ENCODE measurements at places on chromosomes 1 and 21.
A peak's percentile ranks its signal among the peaks of the same experiment; 100 is the strongest.

DNA sequence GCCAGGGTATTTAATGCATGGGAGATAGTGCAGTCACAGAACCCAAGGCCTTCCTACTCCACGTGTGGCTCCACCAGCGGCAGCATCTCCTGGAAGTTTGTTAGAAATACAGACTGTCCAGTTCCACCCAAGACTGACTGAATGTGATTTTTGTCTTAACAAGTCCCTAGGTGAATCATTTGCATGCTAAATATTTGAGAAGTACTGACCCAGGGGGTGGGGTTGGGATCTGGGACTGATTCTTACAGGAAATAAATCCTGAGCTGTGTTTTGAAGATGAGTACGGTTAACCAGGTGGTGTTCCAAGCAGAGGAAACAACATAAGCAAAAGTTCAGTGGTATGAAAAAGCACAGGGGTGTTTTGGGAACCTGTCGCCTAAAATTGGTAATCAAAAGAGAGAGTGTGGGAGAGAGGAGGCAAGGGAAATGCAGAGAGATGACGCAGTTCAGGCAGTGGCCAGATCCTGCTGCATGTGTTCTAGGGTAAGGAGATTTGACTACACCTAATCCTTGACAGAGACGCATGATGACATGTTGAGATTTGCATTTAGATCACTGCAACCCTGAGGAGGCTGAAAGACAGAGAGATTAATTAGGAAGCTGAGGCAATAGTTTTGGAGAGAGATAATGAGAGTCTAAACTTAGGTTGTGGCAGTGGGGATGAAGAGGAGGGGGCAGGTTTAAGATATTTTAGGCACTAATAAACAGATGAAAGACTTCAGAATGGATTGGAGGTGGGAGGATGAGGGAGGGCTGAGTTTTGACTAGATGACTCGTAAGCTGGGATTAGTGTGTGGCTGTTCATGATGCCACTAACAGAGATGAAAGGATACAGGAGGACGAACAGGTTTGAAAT, 3.7 kb upstream of the ZNF326 start:
- no peak for DNase-seq

DNA sequence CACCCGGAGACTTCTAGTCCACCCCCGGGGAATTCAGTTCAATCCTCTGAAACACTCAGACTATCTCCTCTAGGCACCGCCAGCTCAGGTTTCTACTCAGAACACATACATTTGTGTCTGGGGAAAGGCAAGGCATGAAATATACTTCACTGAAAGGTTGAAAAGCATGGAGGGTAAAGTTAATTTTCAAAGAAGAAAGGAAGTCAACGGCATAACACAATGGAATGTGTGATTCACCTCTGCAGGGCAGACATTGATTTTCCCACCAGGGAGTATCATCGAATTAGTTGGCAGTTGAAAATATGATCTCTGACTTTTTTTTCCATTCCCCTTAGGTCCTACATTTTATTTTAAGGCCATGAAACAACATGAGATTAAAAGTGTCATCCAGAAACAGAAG, 669.4 kb downstream of the SMYD3 start:
- DNase-seq: no peak

- peak; percentile 76 for DNase-seq
These were observed 55.7 kb downstream of the PLEKHA6 start for GRCh38 chr1:204304067-204304466.

GRCh38 chr1:245432228-245432875, 277.6 kb downstream of the KIF26B start:
- DNase-seq: no peak

DNA sequence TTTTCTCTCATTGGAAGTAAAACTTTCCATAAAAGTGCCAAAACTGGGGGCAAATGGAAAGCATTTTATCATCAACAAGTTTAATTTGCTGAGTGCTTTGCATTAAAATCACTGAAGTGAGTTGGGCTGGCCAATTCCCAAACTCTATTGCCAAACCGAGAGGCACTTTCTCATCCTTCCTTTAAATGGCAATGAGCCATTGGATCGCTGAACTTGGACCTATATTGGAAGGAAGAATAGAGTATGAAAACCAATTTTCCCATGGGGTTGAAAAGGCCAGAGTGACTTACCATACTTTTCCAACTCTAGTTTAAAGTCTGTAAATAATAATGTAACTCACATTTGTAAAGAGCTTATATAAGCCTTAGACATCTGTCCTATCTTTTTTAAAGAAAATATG, 189.1 kb upstream of the C1orf87 start:
- no peak for DNase-seq

DNA sequence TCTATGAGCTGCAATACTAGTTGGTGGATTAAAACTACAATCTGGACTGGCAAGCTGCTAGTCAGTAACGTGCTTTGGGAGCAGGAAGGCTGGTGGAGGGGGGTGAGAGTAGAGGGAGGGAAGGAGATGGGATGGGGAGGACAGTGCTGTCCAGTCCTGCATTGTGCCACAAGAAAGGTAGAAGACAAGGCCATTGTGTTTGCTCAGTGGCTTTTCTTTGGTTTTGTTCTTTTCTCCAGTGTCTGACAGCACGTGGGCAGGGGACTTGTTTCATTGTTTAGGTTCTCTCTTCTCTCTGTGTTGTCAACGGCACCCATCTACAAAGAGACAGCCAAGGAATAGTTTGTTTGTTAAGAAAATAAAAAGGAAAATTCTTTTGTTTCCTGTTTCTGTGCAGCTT, 362.8 kb upstream of the PLXNA2 start:
- DNase-seq: no peak

DNA sequence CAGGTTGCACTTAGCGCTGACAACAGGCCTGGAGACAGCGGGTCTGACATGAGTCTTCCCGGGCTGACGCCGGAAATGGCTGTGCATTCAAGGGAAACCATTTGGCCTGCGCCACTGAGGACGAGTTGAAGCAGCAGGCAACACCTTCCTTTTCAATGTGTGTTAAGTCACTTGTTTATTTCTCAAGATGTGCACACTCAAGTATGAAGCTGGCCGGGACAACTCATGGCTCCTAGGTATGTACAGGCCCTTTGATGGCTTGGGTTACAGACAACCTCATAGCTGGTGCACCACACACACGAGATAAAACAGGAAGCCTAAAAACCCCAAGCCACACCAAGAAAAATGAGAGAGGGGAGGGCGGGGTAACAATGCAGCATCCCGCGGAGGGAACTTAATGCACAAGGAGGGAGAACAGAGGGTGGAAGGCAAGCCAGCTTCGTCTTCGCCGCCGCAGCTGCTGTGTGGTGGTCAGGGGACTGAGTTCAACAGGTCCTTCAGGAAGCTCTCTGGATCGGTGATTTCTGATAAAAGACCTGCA, 118.0 kb upstream of the IFFO2 start:
- DNase-seq: no peak

DNA sequence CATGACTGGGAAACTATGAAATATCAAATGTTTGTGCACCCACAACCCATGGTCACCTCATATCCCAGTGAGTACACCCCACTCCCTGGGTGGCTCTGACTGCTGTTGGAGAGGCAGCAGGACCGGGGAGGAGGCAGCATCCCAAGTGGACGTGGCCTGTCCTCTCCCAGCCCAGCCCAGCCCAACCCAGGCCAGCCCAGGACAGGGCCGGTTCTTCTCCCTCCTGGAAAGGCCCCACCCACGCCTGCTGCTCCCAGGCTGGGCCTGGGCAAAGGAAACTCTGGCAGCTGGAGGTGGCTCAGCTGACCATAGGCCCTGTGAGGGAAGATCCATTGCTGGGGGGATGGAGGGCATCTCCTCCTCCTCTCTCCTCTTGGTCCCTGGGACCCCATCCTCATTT, 19.1 kb downstream of the MATN1 start:
- DNase-seq: no peak

DNA sequence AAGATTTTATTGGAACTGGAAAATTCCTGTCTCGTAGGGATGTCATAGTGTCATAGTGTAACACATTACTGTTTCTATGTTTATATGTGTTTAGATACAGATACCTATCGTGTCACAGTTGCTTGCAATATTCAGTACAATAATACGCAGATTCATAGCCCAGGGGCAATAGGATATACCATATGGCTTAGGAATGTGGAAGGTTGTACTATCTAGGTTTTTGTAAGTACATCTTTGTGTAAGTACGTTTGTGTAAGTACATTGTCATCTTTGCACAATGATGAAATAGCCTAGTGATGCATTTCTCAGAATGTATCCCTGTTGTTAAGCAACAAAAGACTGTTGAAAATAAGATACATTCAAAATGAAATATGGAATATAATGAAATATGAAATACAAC, 68.9 kb downstream of the CAMTA1 start:
- no peak for DNase-seq

- DNase-seq: no peak
These were observed 3.9 kb upstream of the PITHD1 start for GRCh38 chr1:23774174-23774880.

DNA sequence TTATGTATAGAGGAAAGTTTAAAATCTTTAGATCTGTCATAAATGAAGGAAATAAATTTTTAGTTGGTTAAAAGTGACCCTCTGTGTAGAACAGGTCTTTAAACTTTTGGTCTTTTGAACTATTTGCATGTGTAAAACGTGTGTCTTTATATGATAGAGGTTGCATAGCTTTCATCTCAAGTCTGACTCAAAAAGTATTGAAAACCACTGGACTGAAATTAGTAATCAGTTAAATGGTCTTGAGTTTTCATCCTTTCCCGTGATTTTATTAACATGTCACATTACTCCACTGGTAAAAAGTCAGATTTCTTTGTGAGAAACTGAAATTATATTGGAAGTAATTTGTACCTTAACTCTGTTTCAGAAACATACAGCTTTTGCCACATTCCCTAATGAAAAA, 1.8 kb downstream of the RNPC3 start:
- no peak for DNase-seq

DNA sequence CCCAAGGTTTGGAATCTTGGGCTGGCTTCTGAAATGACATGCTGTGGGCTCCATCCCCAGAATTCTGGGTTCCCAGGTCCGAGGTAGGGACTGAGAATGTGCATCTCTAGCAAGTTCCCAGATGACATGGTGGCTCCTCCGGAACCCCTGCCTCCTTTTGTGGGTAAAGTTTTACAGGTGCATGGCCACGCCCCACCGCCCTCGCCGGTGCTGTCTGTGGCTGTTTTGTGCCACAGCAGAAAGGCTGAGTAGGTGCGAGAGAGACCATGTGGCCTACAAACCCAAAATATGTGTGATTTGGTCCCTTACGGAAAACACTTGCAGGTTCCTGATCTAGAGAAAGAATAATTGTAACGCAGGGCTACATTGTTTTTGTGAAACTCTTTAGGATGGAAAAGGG, 30.9 kb downstream of the SKI start:
- no peak for DNase-seq

DNA sequence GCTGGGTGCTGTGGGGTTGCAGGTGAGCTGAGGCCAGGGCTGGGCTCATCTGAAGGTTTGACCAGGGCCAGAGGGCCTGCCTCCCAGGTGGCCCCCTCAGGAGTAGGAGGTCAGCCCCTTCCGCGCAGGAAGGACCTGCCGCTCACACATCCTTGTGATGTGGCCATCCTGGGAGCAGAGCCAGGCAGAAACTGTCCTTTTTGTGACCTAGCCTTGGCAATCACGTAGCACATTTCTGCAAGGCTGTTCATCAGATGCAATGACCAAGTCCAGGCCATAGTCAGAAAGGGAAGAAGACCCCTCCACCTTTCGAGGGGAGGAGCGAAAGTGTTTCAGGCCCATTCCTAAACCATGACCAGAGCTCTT, 55.5 kb upstream of the TRAPPC10 start:
- no peak for DNase-seq

- DNase-seq: no peak
These were observed 2.2 kb downstream of the HAO2 start for GRCh38 chr1:119370748-119371147.

DNA sequence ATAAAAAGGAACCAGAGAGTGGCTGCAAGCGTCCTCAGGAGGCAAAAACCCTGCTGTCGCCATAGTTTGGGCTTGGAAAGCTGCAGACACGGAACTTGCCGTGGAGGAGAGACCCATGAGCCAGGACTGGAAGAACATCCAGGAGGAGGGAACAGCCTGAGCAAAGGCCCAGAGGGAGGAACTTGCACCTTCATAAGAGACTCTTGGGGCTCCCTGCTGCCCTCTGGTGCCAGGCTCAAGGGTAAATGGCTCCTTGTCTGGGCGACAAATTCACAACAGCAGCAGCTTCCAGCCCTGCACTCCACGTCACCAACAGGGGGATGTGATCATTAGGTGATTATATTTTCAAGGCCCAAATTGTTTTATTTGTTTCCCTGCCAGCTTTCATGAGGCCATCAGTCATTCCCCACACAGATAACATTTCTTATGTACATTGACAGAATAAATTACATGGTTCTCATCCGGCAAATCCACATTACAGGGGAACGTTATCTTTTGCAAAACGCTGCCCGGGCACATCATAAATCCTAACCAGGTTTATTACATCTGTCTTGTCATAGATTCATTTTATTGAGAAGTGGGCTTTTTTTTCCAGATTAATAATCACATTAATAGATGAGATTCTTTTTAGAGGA, 143.0 kb upstream of the GRIK3 start:
- peak; percentile 66 for DNase-seq

GRCh38 chr1:169601096-169601881, 15.0 kb upstream of the F5 start:
- DNase-seq: peak; percentile 7

- no peak for DNase-seq
These were observed 117.7 kb upstream of the DSCAM start for GRCh38 chr21:40964691-40965090.

GRCh38 chr1:108502138-108502537, 52.0 kb downstream of the NBPF6 start:
- DNase-seq: no peak

GRCh38 chr1:47963568-47964358, 33.4 kb downstream of the TRABD2B start:
- no peak for DNase-seq

- no peak for DNase-seq
These were observed 14.7 kb upstream of the RASSF5 start for GRCh38 chr1:206492589-206492988.

- DNase-seq: no peak
These were observed 18.0 kb downstream of the KIAA0319L start for GRCh38 chr1:35539073-35539823.
